CD4-positive, alpha-beta T cell treated with Interferon alpha-2 for 1 hour (primary cell): ENCODE measurements at places on chromosomes 13 and 19.

DNA sequence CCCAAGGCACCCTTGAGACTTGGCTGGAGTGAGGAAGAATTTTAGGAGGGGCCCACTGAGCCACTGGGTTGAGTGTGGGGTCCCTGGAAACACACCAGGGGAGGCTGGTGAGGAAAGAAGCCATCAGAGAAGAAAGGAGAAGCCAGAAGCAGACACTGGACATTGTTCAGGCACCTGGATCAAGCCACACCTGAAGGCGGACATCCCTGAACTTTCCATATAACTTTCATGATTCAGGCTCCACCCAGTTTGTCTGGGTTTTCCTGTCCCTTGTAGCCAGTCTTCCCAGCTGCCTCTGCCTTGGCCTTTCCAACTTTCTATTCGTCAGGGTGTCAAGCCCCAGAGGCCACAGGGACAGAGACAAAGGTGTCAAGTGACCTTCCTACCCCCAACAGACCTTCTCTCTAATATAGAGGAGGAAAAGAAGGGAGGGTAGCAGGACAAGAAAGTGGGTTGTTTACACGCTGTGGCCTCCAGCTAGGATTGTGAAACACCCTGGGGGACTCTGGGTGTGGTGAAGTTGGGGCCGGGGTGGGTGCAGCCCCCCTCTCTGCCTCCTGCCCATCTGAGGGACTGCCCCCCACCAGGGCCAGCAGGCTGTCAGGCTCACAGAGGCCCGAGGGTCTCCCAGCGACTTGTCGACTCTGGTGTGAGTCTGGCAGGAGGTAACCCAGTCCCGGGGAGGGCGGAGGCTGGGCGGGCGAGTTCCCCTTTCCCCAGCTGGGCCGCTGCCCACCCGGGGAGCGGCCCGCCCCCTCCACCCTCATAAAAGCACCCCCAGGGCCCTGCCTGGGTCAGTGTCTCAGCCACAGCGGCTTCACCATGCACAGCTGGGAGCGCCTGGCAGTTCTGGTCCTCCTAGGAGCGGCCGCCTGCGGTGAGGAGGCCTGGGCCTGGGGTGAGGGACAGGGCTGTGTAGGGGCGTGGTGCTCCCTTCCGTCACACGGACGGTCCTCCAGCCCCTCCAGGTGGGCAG is at the start of gene CFD:
Gene CFD (plus strand): TSS at position 797 of the 976 bp plus-strand sequence. CDS start 26 bp downstream, at position 823.
- DNase-seq = no peak

GRCh38 chr13:109787135-109787954 is 962 bp upstream of the IRS2 start:
- DNase-seq = no peak

DNA sequence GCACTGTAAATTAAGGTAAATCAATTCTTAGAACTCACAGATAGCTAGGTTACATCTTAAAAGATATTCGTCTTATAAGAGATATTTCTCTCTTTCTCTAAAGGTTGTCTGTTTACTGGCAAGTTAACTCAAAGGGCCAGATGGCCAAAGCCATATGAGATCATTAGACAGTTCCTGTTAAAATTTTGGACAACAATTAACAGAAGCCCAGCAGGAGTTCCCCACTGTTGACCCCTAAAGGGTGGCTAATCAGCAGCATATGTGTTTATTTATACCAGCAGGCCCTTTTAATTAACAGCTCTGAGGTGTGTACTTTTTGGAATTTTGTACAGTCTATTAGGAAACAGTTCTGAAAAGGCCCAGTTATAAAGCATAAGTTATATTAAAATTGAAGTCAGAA is 245.8 kb downstream of the LIG4 start:
- no peak for DNase-seq

GRCh38 chr19:56837004-56837403 is 3.5 kb downstream of the PEG3 start:
- DNase-seq = no peak

- DNase-seq = no peak
Measured at GRCh38 chr13:106373304-106373988, 162.0 kb downstream of the EFNB2 start.

GRCh38 chr13:74306496-74306895 is 172.3 kb upstream of the KLF12 start:
- DNase-seq = no peak

GRCh38 chr19:3809881-3810707 is 23.9 kb upstream of the MATK start:
- DNase-seq = peak; percentile 12

- DNase-seq = no peak
Measured at GRCh38 chr13:108915095-108915633, 285.8 kb downstream of the MYO16 start.

DNA sequence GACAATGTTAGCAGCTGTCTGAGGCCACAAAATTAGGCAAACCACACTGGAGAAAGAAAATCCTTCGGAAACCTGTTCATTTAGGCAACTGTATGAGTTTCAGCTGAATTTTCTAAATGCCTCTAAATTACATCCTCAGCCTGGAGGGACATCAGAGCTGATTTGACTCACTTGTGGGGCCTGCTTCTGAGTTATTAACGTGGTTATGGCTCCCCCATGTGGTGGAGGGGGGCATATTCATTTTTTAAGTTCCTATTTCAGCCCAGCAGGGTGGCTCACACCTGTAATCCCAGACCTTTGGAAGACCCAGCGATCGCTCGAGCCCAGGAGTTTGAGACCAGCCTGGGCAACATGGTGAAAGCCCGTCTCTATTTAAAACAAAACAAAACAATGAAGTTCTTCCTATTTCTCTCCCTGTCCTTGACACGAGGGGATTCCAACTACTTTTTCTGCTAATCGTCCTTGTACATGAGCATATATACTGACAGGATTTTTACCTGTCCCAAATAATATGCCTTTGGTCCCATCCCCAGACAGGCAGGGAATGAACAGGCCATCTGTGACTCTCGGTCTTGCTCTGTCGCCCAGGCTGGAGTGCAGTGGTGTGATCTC is 31.5 kb upstream of the HIF3A start:
- peak; percentile 78 for DNase-seq

DNA sequence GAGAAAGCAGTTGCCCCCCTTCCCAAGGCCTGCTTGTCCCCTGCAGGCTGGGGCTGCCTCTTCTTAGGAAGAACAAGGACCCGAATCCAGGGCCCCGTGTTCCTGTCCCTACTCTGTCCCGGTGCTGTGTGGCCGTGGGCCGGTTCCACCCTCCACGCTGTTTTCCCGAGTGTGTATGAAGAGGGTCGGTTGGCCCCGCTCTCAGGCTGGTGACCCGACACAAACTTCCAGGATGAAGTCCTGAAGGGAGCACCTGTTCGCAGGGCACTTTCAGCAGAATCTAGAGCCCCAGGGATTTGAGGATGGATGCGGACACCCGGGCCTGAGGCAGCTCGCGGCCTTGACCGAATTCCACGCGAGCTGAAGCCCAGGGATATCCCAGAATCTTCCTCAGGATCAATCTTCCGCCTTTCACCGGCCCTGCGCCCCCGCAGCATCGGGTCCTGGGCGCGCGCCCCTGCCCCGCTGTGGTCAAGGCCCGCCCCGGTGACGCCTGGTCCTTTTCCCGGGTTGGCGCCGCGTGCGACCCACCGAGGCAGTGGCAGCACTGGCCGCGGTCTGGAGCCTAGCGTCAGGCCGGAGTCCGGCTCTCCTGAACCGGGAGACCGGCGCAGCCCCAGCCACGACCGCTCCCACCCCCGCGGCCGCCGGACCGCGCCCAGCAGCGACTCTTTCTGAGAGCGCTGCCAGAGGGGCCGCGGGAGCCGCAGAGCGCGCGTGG is 528 bp upstream of the CHST8 start:
- DNase-seq = no peak

DNA sequence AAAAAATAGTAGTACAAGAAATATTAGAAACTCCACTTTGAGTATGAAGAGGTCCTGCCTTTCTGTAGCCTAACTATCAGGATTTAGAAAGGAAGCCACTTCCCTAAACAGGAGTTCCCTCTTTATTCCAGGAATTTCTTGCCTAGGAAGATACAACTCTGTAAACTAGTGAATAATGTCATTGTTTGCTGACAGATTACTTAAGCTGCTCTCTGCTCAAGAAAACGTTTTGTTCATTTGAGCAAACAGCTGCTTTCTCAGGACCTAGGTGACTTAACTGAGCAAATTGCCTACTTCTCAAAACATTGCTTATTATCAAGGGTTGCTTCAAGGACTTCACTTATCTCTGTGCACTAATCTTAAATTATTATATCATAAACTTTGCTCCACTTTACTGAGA is 1419.4 kb upstream of the SLC10A2 start:
- no peak for DNase-seq
